ENCODE measurements at places on chromosomes 3 and 15.

- no peak for DNase-seq
Observed at GRCh38 chr3:139561255-139561817, 21.8 kb upstream of the RBP1 start.

DNA sequence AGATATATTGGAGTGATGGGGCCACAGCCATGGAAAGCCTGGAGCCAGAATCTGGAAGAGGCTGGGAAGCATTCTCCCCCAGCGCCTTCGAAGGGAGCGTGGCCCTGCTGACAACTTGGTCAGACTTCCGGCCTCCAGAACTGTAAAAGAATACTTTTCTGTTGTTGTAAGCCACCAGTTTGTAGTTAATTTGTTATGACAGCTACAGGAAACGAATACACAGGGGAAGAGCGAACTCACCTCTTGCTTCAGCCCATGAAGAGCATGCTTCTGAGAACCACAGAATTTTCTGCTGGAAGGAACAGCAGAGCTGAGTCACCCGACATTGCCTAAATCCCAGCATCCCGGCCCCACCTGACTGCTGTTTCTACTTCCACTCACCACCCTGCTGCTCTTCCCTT is 501.7 kb downstream of the SHQ1 start:
- no peak for DNase-seq

- DNase-seq = no peak
Observed at GRCh38 chr3:130733236-130733875, 13.3 kb downstream of the PIK3R4 start.

DNA sequence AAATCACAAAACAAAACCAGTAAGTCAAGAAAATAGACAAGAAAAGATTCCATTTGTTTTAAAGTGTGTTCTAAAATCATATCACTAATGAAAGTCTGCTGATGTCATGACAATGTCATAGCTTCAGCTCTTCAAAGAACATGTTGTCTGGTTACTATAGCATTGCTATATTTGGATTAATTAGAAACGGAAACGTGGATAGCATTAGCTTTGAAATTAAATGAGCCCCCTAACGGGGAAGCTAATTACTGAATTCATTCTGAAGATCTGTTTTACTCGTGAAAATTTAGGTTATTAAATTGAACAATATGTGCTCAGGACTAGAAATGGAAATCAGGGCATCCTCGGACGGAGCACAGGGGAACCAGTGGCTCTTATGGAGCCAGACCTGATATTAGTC is 316.7 kb upstream of the AGTR1 start:
- DNase-seq = no peak

DNA sequence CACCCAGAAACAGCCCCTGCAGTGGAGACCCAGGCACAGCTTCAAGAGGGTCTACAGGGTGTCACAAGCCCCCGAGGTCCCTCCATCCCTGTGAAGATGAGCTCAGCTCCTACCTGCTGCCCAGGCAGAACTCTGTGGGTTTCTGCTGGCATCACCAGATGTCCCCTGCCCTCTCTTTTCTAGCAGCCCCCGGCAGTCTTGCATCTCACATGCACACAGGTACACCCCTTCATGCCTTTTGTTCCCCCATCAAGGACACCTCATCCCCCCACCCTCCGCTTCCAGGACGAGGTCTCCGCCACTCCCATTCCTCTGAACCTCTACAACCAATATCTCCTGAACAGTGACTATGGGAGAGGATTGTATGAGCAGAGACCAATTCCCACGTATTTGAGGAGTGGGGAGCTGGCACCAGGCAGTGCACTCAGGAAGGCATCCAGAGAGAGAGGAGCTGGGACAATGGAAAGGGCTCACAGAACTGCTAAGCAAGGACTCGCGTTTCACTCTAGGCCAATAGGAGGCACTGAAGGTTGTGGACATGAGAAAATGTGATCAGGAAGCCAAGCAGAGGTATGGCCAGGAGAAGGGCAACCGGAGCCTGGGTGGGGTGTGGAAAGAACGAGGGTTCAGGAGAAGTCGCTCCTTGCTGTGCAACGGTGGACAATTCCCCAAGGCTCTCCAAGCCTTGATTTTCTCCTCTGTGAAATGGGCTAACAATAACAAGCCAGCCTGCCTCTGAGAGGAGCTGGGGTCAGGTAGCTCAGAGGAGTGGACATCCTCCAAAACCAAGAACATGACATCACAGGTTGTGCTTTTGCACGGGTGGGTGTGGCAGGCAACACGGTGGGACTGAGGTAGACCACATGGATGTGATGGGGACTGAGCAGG is 115.2 kb downstream of the CHSY1 start:
- DNase-seq = no peak

DNA sequence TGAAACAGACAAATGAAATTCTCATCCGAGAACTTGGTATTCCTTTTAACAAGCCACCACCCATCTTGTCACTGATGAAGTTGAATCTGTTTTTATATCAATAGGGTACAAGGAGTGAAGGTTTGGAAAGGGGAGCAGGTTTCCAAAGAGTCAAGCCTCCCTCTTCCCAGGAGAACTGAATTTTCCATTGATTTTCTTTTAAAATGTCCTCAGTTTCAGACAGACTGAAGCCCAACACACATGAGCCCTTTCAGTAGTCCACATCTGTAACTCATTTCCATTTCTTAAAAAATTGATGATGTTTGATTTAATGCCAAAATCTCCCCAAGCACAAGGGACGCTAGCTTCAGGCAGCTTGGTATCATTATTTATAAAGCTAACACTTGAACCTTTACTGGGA is 187.7 kb downstream of the FOXB1 start:
- no peak for DNase-seq

GRCh38 chr3:85342915-85343314 is 384.1 kb downstream of the CADM2 start:
- DNase-seq = no peak

- DNase-seq = no peak
Observed at GRCh38 chr3:141797819-141798447, 34.7 kb downstream of the GRK7 start.

- no peak for DNase-seq
Observed at GRCh38 chr15:40354408-40355171, 3.4 kb upstream of the DISP2 start.

- no peak for DNase-seq
Observed at GRCh38 chr15:79169526-79170133, 79.0 kb upstream of the RASGRF1 start.

GRCh38 chr3:131619821-131620220 is 117.0 kb upstream of the MRPL3 start:
- no peak for DNase-seq

DNA sequence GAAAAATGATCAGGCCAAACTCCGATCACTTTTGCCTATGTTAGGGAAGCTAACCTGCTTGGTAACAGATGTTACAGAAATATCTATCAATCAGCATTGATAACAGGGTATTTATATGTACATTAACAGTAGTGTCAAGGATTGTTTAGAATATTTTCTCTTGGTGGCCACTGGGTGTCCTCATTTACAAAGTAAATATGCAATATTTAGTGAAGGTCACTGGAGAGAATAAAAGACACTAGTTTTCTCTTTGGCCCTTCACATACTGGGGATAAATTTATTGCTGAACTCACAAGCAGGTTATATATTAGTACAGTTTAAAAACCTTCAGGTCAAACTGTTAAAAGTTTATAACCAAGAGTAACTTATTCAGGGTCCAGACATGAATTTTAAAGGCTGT is 69.0 kb downstream of the TIGIT start:
- no peak for DNase-seq

- no peak for DNase-seq
Observed at GRCh38 chr3:133827136-133827535, 21.5 kb downstream of the SRPRB start.

DNA sequence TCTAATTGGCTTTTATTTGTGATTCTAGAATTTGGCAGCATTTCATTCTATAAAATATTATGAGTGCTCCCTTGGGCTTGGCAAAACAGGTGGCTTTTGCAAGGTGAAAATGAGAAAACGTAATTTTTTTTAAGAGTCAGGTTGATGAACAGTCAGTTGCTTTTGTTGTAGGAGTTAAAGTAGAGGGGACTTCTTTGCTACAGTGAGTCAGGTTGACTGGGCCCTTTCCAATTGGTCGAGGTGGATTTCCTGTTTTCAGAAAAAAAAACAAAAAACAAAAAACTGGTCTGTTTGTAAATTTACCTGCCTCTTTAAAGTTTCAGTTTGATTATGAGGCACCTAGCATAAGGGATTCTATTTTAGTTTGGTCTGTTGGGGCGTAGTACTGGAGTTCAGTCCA is 1469.4 kb upstream of the GBE1 start:
- no peak for DNase-seq

- DNase-seq = no peak
Observed at GRCh38 chr3:83434880-83435587, 1523.8 kb upstream of the CADM2 start.

Measured in stimulated activated CD4-positive, alpha-beta T cell treated with anti-CD3 and anti-CD28 coated beads, Interleukin-1b, Interleukin-23, amount 100 ng/mL, for 4 hours (primary cell).